ENCODE measurements at places on chromosomes 1 and 21.

DNA sequence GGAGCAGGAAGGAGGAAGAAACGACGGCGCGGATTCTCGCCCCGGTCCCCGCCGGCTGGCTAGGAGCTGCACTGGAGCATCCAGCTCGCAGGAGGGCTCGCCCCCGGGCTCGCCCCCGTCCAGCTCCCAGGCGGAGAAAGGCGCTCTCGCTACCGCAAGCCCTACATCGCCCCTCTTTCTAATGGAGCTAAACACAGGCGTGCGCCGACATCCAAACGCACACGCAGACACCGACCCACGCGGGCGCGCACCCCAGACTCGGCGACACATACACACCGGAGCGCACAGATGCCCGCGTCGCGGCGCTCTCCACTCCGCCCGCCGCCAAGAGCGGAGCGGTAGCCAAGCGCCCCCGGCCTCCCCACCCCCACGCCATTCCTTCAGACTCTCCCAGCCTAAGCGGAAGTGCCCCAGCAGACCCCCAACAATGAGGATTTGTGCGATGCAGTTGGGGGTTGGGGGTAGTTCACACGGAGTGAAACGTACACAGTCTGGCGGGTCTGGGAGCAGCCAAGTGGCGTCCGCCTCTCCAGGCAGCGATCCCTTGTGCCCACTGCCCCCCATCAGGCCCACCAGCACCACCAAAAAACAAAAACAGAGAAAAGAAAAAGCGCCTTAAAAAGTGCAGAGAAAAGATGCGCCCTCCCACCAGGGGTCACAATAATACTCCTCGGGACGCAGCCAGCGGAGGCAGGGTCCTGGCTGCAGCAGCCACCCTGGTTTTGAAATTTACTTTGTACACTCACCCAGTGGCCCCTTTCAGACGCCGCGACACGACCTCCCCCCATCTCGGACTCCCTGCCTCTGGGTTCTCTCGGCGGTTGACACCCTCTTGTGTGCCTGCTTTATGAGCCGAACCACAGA lies 1.4 kb downstream of the DAB1 start:
- no peak for DNase-seq

- DNase-seq: no peak
Measured at GRCh38 chr1:86448670-86449069, 20.1 kb upstream of the CLCA1 start.

- no peak for DNase-seq
Measured at GRCh38 chr1:59241909-59242308, 55.0 kb upstream of the FGGY start.

GRCh38 chr1:28755701-28756100 lies 19.0 kb downstream of the YTHDF2 start:
- DNase-seq: no peak

GRCh38 chr1:242241936-242242335 lies 243.0 kb upstream of the MAP1LC3C start:
- no peak for DNase-seq

GRCh38 chr21:44010429-44010828 lies 1.7 kb upstream of the TRAPPC10 start:
- no peak for DNase-seq
